ENCODE measurements at places on chromosomes 5 and 9.

DNA sequence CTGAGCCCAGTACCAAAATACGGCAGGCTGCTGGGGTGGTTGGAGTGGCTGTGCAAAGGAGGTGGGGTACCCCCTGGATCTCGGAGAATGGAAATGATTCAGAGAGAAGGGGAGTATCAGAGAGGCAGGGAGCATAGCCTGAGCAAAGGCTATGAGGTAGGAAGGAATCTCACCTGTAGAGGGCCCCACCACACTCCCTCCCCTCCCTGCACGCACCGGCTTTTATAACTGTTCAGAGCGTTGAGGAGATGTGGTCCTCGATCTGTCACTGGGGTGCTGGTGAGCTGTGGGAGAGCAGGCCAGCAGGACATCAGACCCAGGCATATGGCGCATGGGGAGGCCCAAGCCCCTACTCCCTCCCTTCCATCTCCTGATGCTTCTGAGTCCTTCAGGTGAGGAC lies 13.2 kb downstream of the PHF19 start:
- no peak for DNase-seq

DNA sequence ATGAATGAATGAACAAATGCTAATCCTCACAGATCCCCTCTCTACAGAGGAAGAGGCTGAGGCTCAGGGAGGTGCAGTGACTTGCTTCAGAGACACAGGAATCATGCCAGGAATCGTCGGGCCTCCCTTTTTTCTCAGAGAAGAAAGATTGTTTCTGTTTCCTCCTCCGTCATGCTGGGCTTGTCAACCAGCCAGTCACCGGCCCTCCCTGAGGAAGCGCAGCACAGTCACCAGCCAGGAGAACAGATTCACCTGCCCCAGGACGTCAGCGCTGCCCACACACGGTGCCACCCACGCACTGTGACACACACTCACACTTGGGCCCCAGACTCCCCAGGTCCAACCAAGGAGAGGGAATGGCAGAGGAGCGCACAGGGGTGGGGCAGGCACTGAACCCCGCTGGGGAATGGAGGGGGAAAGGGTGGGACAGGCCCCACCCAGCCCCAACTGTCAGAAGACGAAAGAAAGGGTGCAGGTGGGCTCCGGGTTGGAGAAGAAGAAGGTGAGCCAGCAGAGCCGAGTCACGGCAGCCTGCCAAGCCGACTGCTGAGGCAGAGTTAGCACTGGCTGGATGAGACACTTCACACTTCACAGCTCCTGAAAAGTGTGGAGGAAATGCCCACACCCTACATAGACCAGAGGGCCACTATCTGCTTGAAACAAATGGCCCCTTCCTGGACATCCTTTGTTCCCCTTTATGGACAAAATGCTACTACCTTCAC lies 13.8 kb upstream of the ERGIC1 start:
- DNase-seq: no peak

DNA sequence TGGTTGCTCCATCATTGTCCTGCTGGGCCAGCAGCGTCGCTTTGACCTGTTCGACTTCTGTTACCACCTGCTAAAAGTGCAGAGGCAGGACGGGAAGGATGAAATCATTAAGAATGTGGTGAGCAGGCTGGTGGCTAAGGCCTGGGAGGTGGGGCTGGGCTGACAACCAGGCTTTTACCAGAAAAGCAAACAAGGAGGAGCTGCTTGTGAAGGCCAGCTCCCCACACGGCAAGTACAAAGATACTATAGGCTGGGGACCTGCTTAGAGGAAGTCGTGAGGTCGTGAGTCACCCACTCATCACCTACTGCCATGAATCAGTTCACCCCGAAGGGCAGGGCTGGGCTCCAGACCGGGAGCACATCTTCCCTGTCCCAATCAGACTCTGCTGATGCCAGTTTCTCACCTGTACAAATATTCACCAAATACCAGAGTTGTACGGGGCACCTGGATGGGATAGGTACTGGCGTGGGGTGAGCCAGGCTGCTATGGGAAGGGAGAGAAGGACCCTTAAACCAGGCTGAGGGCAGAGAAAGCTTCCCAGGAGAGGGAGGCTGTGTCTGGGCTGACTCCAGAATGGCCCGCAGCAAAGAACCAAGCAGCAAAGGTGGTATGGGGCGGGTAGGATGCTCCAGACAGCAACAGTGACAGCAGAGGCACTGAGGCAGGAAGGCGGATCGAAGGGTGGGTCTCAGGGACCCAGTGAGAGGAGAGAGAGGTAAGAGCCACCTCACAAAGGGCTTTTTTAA lies 69.3 kb upstream of the NIPAL4 start:
- DNase-seq: peak; percentile 25

DNA sequence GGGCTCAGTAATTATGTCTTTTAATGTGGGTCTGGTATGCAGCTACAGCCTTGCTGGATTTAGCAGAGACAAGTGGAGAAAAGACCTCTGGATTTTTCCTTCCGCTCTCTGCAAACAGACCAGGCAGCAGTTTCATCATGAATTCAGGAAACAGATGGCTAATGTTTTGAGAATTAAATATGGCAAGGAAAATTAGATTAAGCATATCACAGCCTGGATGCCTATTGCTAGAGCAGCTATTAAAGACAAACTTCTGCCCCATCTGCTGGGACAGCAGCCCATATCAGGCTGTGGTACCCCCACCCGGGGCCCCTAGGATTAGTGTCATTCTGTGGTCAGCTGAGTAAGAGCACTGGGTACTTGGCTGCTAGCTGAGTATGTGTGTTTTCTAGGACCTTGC lies 6.2 kb downstream of the SKP2 start:
- no peak for DNase-seq

GRCh38 chr5:35134278-35135030 lies 86.7 kb upstream of the AGXT2 start:
- DNase-seq: no peak
